Activated gamma-delta T cell (primary cell): ENCODE measurements at places on chromosomes 5 and 9.

- DNase-seq: no peak
These were observed 54.5 kb upstream of the IL17B start for GRCh38 chr5:149433524-149434131.

DNA sequence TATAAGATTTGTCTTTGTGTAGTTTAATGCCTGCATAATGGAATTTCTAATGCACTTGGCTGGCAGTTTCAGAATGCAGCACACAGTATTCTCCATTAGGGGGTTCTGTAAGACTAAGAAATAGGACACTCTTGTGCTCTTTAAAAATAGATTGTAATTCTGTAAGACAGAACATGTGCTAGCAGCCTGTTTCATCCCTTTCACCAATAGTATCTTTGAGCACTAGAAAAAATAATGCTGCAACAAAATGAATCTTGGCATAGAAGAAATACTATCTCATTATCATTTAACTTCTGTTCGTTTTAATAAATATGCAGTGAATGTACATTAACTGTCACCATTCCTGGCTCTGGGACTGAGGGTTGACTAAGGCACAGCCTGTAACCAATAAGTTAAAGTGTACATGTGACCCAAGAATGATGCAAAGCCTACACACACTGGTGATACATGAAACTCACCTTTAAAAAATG lies 23.8 kb upstream of the ZNF622 start:
- no peak for DNase-seq

DNA sequence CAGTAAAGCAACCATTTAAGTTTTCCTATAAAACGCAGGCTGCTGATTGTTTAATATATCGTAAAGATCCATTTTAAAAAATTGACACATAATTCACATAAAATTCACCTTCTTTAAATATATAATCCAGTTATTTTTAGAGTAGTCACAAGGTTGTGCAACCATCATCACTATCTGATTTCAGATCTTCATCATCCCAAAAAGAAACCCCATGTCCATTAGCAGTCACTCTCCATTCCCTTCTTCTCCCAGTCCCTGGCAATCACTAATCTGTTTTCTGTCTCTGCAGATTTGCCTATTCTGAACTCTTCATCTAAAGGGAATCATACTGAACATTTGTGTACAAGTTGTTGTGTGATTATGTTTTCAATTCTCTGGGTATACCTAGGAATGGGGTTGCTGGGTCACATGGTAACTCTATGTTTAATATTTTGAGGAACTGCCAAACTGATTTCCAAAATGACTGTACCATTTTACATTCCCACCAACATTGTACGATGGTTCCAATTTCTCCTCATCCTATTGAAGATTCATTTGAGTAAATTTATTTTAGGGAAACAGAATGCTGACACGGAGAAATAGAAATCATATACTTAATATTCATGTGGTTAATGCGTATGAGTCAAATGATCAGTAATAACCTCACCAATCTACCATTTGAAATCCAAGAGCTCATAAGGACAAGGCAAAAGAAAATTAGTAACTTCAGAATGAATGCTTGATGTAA lies 57.8 kb upstream of the PLPP1 start:
- no peak for DNase-seq

GRCh38 chr5:75711151-75711550 lies 6.1 kb downstream of the POC5 start:
- no peak for DNase-seq

DNA sequence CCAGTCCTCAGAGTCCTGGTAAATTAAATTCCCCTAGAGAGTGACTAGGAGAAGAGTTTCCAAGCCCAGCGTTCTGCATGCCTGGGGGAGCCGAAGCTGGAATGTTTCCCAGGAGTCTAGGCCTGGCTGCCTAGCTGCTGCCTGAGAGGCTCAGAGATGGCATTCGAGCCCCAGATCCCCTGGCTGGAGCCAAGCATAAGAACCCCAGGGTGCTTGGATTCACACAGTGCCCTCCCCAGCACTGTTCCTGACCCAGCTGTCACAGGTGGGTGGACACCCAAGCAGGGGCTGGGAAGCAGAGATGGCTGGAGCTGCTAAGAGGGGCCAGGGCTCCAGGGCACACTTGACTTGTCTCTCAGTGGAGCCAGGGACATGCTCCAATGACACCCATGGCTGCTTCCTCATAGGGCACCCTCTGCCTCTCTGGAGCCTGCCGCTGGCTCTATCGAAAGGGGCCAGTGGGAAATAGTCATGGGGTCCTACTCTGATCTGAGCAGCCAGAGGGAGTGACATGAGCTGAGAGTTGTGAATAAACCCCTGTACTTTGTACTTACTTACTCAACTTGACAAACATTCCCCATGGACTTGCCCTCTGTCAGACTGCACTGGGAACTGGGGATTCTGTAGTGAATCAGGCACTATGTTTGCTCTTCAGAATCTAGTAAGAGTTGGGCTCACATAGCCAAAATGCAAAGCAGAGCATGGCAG lies 62.6 kb upstream of the XPA start:
- DNase-seq: no peak

- DNase-seq: no peak
These were observed 21.9 kb upstream of the TERT start for GRCh38 chr5:1316588-1317340.

DNA sequence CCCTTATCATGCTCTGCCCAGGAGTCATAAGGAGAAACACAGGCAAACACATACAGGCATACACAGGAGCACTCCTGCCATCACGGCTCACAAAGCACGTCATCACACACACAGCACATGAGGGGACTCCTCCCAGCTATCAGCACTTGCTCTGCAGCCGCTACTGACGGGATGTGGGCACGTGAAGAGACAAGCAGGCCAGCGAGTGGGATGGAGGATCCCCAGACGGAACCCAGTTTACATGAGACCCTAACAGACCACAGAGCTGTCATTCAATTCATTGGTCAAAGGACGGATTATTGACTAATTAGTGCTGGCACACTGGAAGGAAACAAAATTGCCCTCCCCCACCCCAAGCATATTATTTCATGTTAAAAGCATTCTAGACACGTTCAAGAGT lies 53.6 kb downstream of the SEMA4D start:
- no peak for DNase-seq

DNA sequence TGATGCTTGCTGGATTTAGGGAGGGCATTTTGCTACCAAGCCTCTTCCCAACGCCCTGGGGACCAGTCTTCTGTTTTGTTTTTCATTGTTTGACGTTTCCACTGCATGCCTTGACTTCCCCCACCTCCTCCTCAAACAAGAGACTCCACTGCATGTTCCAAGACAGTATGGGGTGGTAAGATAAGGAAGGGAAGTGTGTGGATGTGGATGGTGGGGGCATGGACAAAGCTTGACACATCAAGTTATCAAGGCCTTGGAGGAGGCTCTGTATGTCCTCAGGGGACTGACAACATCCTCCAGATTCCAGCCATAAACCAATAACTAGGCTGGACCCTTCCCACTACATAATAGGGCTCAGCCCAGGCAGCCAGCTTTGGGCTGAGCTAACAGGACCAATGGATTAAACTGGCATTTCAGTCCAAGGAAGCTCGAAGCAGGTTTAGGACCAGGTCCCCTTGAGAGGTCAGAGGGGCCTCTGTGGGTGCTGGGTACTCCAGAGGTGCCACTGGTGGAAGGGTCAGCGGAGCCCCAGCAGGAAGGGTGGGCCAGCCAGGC lies 23.0 kb downstream of the PCDHGC5 start:
- DNase-seq: no peak

DNA sequence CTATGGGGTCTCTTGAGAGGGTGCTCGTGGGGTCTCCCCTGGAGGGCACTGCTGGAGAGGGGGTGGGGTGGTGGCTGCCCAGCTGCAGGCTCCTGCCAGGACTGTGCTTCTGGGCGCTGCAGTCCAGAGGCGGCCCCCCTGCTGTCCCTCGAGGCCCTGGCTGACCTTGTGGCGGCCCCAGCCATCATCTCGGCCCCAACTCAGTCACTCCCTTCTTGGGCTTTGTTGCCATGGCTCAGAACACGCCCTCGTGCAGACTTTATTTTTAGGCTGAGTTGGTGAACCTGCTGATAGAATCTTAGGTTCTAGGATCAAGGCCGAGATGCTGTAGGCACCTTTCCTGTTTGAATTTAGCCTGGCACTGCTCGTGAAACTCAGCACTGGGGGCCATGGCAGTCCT lies 22.8 kb downstream of the FBXW5 start:
- no peak for DNase-seq

- DNase-seq: no peak
These were observed 33.9 kb downstream of the CNOT8 start for GRCh38 chr5:154892369-154892771.

GRCh38 chr9:113468716-113469448 lies 5.4 kb downstream of the RGS3 start:
- no peak for DNase-seq

DNA sequence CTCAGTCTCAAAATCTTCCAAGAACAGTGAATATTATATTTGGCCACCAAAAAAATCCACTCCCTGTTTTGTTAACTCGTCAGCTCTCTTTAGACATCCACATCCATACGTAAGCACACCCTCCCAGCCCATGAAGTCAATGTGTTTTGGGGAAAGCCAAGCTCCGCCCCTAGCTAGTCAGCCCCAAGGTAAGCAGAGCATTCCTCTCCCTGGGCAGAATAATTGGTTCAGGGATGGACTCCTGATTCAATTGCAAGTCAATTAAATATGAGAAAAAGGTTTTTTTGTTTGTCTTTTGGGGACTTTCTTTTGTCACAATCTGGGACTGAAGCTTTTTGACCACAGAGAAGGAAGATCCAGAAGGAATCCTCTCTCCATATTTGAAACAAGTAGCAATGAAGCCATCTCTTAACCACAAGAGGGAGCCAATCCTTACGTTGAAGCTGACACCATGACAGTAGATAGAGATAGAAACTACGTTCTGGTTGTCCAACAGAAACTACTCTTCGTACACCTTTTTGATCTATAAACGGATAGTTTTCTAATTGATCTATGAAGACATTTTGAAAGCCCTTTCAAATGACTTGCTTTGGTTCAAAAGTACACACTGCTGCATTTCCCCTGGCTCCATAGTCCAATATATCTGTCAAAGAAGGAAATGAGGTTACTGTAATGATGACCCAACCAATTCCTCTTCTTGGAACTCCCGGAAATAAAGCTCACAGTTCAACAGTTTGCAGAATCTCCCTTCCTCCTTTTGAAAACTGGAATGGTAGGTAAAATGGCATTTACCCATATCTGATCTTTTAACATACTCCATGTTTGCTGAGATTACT lies 166.4 kb downstream of the TLE1 start:
- no peak for DNase-seq

GRCh38 chr9:9749591-9749990 lies 863.2 kb downstream of the PTPRD start:
- no peak for DNase-seq

- no peak for DNase-seq
These were observed 5.1 kb downstream of the TGFBI start for GRCh38 chr5:136033848-136034247.

DNA sequence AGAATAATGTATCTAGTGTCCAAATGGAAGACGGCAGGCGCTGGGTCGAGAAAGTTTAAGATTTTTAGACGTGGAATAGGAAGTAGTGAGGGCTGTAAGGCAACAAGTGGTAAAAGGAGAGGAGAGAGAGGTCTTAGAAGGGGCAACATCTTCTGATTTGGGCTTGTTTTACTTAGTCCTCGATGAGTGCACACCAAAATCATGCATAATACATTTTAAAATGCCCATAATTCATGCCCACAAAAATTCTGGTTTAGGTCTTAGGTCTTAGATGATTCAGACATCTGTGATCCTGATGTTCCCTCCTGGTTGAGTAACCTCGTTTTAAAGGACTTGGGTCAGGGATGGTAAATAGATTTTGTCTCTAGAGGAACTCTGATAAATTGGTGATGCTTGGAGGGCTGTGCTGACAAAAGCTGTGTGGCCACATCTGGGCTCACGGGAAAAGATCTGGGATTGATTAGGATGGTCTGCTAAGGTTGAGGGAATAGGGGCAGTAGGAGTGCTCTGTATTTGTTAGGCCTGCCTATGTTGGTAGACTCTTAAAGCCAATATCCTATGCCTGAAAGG lies 476.3 kb downstream of the CCDC171 start:
- DNase-seq: no peak

DNA sequence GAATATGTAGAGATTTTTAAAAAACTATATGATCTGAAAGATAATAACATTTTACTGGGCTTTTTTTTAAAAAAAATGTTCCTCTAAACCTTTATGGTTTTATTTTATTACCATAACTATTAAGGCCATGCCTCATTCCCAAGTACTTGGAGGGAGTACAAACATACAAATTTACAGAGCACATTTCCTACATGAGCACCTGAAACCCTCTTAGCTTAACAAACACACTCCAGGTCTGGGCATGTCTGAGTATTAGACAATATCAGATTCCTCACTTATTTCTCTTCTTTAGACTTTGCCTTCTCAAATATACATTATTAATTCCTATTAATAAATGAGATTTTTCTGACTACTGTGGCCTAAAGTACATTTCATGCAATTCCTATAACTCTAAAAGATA lies 319.2 kb downstream of the SLCO4C1 start:
- DNase-seq: no peak

DNA sequence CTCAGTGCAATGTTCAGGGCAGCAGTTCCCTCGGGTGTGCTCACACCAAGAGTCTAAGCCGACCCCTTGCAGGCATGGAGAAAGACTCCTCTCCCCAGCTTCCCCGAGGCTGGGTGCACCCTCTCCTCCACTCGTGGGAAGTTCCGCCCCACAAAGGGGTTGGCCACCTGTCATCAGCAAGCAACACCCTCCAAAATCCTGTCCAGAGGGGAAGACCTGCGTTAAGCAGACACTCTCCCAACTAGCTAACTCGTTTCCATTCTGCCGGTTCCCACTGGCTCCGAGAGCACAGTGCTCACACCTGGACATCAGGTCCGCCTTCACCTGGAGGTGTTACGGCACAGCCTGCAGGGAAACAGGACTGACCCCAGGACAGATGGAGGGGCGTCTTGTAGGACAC lies 117.9 kb upstream of the IRX4 start:
- no peak for DNase-seq

- no peak for DNase-seq
These were observed 271.0 kb upstream of the MPDZ start for GRCh38 chr9:13550519-13550918.

DNA sequence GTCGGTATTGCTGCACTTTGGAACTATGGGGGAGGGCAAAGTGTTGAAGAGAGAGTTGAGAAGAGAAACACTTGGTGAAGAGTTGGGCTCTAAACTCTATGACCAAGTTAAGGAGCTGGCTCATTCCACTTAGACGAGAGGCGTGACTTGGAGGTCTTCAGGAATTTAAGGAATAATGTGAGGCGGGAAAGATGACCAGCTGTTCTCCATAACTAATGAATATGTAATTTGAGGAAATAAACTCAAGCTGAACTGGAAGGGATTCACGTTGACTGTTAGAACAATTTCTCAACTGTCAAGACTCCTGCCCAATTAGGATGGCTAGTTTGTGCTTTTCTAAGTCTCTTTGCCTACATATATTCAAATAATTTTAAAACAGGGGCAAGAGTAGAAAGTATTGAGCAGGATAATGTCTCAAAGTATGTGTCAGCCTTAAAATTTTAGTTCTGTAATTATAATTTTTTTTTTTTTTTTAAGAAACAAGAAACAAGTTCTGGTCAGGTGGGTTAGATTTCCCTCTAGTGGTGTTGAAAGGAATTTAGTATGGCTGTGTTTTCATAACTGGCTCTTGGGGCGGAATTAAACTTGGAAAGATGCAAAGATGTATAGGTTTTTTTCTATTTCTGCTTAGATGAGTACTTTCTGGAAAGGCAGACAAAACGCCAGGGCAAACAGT lies 33.4 kb downstream of the TMEM252 start:
- DNase-seq: no peak
